ENCODE measurements at places on chromosomes 1 and 21.

GRCh38 chr1:19260211-19261138, 8.9 kb downstream of the MRTO4 start:
- DNase-seq = no peak

DNA sequence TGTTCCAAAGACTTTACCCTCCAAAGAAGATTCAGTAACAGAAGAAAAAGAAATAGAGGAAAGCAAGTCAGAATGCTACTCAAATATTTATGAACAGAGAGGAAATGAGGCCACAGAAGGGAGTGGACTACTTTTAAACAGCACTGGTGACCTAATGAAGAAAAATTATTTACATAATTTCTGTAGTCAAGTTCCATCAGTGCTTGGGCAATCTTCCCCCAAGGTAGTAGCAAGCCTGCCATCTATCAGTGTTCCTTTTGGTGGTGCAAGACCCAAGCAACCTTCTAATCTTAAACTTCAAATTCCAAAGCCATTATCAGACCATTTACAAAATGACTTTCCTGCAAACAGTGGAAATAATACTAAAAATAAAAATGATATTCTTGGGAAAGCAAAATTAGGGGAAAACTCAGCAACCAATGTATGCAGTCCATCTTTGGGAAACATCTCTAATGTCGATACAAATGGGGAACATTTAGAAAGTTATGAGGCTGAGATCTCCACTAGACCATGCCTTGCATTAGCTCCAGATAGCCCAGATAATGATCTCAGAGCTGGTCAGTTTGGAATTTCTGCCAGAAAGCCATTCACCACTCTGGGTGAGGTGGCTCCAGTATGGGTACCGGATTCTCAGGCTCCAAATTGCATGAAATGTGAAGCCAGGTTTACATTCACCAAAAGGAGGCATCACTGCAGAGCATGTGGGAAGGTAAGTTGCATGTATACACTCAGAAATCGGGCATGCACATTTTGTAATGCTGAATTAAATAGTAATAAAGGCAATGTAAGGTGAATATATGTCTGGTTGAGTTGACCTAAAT, 97.2 kb downstream of the ZFYVE9 start:
- no peak for DNase-seq

- DNase-seq = no peak
These were observed 582.7 kb downstream of the PTPRC start for GRCh38 chr1:199221371-199222150.

- peak; percentile 93 for DNase-seq
These were observed at the start of gene RGS4 for GRCh38 chr1:163069142-163069541. Gene RGS4 (plus strand): TSS chr1:163069361. CDS start chr1:163069485, 124 bp downstream.

DNA sequence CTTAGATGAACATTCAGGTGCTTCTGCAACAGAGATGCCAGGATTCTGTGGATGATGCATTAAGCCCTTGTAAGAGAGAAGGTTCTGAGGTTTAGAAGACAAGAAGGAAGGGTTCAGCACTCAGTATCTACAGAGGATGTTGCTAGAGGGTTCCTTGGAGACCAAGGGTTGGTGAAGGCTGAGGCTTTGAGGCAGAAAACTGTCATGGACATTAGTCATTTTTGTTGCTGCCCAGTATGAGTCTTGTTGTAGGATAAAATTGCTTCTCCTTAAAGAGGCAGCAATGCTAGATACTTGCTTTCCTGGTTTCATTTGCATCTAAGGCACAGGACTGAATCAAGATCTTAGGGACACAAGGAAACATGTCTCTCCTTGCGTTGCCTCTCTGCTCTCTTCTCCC, 319.4 kb upstream of the NFIA start:
- DNase-seq = no peak

- DNase-seq = no peak
These were observed 4.5 kb downstream of the PEX14 start for GRCh38 chr1:10479296-10479695.

GRCh38 chr1:145792484-145792883, 31.4 kb downstream of the RNF115 start:
- no peak for DNase-seq

DNA sequence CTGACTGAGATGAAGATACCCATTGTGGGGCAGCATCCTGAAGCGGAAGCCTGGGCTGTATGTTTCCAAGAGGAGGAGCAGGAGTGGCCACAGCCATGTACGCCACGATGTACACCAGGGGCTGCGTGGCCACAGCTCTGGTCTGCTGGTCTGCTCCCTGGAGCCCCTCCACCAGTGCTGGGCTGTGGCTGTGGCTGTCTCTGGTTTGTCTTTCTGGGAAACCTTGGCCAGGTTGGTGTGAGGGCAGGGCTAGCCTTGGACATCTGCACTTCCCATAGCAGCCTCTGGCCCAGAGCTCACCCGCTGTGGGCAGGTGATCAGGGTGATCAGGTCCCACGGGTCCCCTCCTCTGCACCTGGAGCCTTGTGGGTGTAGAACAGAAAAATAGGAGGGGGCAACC, 2.6 kb downstream of the MIB2 start:
- DNase-seq = no peak

DNA sequence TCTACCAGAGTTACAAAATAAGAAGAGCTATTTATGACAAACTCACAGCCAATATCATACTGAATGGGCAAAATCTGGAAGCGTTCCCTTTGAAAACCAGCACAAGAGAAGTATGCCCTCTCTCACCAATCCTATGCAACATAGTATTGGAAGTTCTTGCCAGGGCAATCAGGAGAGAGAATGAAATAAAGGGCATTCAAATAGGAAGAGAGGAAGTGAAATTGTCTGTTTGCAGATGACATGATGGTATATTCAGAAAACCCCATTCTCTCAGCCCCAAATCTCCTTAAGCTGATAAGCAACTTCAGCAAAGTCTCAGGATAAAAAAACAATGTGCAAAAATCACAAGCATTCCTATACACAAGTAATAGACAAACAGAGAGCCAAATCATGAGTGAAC, 1169.5 kb downstream of the AMY1C start:
- no peak for DNase-seq

DNA sequence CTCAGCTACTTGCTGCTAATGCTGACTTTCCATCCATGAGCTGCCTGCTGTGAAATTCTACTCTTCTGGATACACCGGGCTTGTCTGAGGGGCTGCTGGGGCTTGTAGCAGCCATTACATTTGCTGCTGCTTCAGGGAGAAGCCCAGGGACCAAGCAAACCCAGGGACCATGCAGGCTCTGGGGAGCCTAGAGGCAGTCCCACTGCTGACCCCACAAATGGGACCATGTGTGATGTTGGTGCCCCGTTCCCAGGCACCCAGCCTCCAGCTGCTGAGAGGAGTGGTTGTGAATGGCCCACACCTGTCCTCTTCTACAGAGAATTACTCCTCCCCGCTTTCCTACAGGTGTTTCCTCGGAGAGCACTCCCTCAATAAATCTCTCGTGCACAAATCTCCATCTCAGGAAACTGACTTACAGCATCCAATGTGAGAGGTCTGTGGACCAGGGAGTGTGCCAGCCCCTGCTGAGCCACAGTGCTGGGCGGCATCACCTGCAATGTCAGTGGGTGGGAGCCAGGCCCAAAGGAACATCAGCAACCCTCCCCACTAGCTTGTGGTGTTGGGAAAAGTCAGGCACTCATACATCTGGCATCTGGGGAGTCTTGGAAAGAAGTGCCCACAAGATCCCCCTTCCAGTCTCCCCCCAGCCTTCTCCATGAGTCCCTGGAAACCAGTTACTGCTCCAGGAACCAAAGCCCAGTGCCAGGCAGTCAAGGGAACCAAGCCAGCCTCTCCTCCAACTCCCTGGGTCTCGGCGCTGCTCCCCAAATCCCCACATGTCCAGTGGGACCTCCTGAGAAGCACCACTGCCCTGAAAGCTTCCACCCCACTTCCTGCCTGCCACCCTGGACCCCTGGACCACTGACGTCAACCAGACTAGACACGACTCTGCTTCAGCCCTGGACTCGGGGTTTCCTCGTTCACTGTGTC, 65.1 kb downstream of the TCP10L start:
- no peak for DNase-seq

DNA sequence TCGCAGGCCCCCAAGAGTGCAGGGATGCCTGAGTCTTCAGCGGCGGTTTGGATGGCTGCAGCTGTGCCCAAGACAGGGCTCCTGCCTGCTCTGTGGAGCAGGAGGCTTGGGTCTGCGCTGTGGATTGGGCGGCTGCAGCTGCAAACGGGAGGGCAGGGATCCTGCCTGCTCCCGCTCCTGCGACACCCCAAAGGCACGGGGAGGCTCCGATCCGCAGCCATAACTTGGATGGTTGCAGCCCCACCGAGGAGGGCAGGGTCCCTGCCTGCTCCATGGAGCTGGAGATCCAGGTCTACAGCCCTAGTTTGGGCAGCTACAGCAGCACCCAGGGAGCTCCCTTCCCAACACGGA, 898.8 kb upstream of the NEGR1 start:
- DNase-seq = peak; percentile 47

GRCh38 chr21:16978309-16978895, 534.4 kb upstream of the CXADR start:
- DNase-seq = no peak

DNA sequence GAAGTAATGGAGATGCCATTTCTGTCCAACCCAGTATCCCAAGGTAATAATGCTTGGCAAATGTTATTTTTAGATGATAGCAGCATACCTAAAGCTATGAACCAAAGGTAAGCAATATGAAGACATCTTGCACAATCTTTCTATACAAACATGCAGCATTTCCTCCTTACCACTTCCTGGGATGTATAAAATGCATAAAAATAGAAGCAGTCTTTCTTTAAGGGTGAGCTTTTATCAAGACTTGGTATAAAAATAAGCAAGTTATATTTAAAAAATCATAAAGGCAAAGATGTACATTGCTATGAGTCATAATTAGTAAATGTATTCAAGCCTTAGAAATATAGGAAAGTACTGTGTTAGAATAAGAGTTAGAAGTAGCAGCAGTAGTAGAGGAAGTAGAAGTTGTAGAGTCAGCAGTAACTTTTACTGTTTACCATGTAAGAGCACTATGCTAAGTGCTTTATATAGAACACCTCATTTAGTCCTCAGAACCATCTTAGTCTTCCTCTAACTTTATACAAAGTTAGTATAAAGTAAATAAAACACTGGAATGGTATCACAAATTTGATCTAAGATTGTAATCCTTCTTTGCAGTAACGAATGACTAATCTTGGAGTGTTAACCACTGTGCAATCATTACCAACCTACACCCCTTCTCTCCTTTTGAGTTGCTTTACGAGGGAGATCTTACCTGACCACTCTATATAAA, 371.3 kb downstream of the VAV3 start:
- DNase-seq = no peak

DNA sequence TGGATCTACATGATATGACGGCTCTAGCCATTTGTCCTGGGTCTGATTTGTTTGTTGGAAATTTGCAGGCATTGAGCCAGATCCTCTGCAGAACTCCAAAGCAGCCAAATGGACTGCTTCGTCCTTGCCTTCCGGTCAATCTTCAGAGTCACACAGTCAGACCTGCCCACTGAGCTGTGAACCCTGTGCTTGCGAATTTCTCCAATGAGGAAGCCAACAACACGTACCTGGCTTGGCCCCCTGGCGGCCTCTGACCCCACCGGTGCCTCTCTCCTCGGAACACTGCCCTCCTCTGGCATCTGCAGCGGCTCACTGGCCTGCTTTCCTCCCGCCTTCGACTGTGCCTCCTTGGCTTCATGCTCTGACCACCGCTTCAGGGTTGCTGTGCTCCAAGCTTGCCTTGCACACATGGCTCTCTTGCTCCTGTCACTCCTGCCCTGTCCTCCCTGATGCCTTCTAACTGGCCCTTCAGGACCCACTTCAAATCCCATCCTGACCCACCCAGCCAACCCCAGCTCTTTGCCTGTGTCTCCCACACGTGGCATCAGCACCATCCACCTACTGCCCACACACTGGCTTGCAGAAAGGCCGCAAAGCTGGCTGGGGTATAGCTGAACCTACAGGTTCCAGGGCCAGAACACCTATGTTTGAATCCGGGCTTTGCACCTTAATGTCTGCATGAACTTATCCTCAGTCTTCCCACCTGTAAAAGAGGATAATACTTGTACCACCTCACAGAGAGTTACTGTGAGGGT, 128.2 kb downstream of the KCNN3 start:
- peak; percentile 95 for DNase-seq

DNA sequence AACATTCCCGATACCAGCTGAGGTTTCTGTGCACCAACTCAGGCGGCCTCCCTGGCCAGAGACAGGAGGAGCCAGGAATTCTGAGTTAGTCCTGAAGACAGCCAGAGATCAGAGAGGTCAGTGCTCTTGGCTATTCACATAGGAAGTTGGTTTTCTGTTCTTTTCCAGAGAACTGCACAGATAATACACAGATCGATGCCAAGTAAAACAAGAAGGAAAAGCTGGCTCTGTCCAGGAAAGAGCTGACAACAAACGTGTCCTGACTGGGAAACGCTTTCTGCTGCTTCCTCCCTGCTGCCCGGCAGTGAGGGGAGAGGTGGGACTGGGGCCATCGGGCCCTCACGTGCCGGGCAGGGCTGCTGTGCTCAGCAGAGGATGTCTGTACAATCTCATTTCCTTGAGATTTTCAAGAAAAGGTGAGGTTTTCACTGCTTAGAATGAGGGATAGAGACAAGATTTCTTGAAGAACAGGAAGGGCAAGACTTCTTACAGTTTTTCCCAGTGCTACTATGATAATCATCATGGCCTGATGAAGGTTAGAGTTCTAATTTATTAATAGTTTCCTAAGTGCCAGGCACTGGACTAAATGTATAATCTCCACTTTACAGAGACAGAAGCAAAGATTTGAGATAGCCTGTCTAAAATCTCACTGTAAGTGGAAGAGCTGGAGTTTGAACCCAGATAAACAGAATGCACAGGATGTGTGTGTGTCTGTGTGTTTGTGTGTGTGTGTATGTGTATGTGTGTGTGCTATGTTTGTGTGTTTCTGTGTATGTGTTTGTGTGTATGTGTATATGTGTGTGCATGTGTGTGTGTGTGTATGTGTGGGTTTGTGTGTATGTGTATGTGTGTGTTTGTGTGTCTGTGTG, 211.0 kb upstream of the RAB4A start:
- no peak for DNase-seq

GRCh38 chr1:230794431-230794830, 47.2 kb downstream of the CAPN9 start:
- DNase-seq = peak; percentile 19

DNA sequence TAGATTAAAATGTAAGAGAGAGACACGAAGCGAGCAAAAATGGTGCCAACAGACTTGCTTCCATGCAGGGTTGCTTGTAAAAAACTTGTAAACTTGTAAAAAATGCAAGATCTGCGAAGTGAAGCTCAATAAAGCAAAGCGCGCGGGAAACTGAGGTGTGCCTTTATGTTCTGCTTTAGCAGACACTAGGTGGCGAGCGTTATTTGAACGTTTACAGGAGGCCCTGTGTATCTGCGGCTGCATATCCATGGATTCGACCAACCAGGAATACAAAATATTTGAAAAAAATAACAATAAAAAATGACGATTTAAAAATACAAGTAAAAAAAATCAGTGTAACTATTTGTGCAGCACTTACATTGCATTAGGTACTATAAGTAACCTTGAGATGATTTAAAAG, 1.5 kb downstream of the UBE2G2 start:
- peak; percentile 53 for DNase-seq

- DNase-seq = peak; percentile 94
These were observed 9.5 kb upstream of the PADI3 start for GRCh38 chr1:17239420-17239819.

DNA sequence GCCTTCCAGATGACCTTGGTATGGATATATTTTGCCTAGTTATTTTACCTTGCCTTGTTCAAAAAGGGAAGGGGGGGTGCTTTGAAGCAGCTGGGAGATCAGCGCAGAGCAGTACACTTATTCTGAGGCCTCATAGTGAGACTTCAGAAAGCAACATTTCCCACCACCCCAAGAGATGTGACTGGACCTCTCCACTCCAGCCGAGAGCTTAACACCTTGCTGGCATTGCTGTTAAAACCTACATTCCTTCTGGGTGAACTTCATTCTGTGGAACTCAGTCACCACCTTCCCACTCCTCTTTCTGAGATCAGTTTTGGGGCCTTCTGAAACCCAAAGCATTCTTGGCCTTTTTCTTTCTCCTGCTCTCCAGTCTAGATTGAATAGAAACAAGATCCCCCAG, 148.7 kb downstream of the BARHL2 start:
- DNase-seq = peak; percentile 71

Measured in endodermal cell (in vitro differentiated cells).